GM12878 (cell line): ENCODE measurements at places on chromosomes 6 and 20. TPM values are rescaled to one million over a fixed set of nuclear protein-coding genes. Genes with fewer than 3 reads are reported as not detected.

DNA sequence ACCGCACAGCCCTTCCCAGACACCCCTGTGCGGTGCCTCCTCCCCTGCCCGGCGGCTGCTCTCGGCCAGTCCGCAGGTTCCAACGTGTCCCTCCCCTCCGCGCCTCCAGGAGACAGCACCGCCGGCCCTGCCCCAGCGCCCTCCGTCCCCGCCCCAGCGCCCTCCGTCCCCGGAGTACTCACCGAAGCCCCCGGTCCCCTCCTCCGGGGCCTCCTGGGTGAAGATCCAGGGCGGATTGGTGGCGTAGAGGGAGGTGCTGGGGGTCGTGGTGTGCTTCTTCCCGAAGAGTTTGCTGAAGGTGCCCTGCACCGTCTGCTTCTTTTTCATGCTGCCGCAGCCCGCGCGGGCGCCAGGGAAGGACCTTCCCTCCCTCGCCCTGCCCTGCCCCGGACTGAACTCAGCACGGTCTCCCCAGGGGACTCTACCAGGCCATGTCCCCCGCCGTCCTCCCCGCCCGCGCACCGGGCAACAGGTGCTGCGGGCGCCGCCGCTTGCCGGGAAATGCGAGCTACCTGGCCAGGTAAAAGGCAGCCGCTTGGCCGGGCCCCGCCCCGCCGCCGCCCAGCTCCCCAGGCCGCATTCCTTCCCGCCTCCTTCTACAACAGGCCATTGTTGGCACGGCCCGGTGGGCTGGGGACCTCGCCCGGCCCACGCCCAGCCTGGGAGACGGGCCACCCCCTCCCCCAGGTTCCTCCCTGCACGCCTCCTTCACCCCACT, at the start of gene C6orf132:
C6orf132 (minus strand) TSS at position 503 of the 718 bp plus-strand sequence; CDS start at position 327, 176 bp downstream.
- H3K36me3 ChIP-seq: no peaks in the 10 kb centered on the region
- H3K4me1 ChIP-seq: no peaks in the 10 kb centered on the region
- H3K27ac ChIP-seq: no peak within 1 kb of the TSS
- no peak within 1 kb of the TSS for H3K4me3 ChIP-seq
- peaks cover 3% of the 10 kb centered on the region for H3K27me3 ChIP-seq

DNA sequence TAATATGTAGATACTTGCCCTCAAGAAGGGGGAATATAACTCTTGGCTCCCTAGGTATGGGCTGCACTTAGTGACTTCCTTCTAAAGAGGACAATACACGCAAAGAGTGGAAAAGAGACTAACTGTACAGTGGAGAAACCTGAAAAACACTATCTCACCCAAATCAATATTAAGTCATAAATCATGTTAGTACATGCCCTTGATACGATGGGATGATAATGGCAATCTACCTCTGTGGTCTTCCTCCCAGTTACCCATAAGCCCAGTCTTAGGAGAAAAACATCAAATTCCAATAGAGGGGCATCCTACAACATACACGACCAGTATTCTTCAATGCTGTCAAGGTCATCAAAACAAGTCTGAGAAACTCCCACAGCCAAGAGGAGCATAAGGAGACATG, 1.3 kb downstream of the TRIM26 start:
- peaks cover 13% of the 10 kb centered on the region for H3K36me3 ChIP-seq
- H3K27ac ChIP-seq: peak overlapping the region; percentile 97
- H3K27me3 ChIP-seq: no peaks in the 10 kb centered on the region
- H3K4me3 ChIP-seq: peak overlapping the region; percentile 78
- no peak for DNase-seq

Gene LY6G5B
- 11.1 and 16.5 TPM in 2 replicates for total RNA-seq

Gene GABBR1
- total RNA-seq: 5.2 and 5.3 TPM in 2 replicates

GRCh38 chr6:88665131-88665530, 298.3 kb downstream of the RNGTT start:
- peaks cover 17% of the 10 kb centered on the region for H3K4me1 ChIP-seq
- no peaks in the 10 kb centered on the region for H3K27me3 ChIP-seq
- peaks cover 7% of the 10 kb centered on the region; the same call in 1 of the 2 replicates for H3K36me3 ChIP-seq
- DNase-seq: no peak
- H3K27ac ChIP-seq: no peak overlapping the region

- H3K36me3 ChIP-seq: no peaks in the 10 kb centered on the region
- H3K27ac ChIP-seq: no peak overlapping the region
- H3K4me3 ChIP-seq: no peak overlapping the region
- DNase-seq: no peak
- H3K4me1 ChIP-seq: no peaks in the 10 kb centered on the region
Observed at GRCh38 chr6:142318714-142319113, 16.9 kb downstream of the ADGRG6 start.

Gene AIF1
- 91.0 and 107 TPM in 2 replicates for total RNA-seq

DNA sequence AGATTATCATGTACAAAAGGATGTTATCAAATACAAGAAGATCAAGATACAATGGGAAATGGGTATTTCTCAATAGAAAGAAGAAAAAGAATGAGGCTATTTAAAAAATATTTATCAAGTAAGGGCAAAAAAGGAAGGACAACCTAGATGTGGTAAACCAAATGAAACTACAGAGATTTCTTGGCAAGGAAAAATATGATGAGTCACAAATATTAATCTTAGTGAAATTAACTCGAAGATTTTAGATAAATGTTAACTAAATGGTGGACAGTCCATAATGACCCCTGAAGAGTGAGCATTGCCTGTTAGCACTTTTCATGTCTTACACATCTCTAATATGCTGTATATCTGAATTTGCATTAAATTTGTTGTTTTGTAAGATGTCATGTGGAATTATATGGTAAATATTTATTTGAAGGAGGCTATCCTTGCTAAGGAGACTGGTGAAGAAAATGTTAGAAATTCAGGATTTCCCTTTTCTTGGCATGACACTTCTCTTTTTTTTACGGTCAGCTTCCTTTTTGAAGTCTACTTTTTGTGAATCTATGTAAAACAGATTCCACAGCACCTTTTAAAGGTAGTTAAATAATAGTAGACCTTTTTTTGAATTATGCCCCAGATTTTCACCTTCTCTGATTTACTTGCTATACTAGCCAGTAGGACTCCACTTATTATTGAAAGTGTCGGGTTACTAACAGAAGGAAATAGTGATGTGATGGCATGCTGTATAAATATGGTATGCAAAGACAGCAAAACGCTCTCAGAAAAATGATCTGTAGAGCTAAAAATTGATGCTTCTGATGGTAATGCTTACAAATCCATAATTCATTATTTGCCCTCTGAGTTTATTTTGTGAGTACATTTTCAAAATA, 120.5 kb downstream of the HIVEP1 start:
- H3K36me3 ChIP-seq: peaks cover 15% of the 10 kb centered on the region
- peaks cover 11% of the 10 kb centered on the region; the same call in 1 of the 2 replicates for H3K4me1 ChIP-seq
- no peak for DNase-seq
- H3K27me3 ChIP-seq: no peaks in the 10 kb centered on the region

GRCh38 chr6:24060982-24061754, 64.8 kb upstream of the NRSN1 start:
- no peak overlapping the region for H3K4me3 ChIP-seq
- peak overlapping the region; percentile 39; the same call in 1 of the 2 replicates for H3K27ac ChIP-seq
- H3K36me3 ChIP-seq: no peaks in the 10 kb centered on the region
- H3K27me3 ChIP-seq: no peaks in the 10 kb centered on the region
- peak; percentile 63 for DNase-seq
- peaks cover 5% of the 10 kb centered on the region; the same call in 1 of the 2 replicates for H3K4me1 ChIP-seq

- H3K36me3 ChIP-seq: no peaks in the 10 kb centered on the region
- H3K4me1 ChIP-seq: no peaks in the 10 kb centered on the region
- H3K27ac ChIP-seq: no peak overlapping the region
- H3K4me3 ChIP-seq: no peak overlapping the region
Observed at GRCh38 chr6:46605091-46605797, 47.4 kb downstream of the CYP39A1 start.

DNA sequence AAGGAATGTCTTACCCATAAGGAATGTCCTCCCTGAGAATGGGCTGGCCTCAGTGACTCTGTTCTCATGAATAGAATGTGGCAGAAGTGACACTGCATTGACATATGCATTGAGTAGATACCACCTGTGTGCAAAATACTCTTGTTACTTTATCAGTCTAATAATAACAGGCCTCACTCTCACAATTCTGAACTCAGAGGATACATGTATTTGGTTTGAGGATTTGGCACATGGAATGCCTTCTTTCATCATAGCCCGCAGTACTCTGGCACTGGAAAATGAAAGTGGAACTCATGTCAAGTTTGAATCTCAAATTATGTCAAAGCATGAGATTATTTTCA, 52.9 kb upstream of the PLCB4 start:
- H3K36me3 ChIP-seq: no peaks in the 10 kb centered on the region
- no peaks in the 10 kb centered on the region for H3K27me3 ChIP-seq
- no peak overlapping the region for H3K27ac ChIP-seq
- no peak for DNase-seq
- no peaks in the 10 kb centered on the region for H3K4me1 ChIP-seq

GRCh38 chr6:127079681-127080080, 38.8 kb upstream of the RSPO3 start:
- no peak overlapping the region for H3K4me3 ChIP-seq
- DNase-seq: no peak
- H3K36me3 ChIP-seq: no peaks in the 10 kb centered on the region

DNA sequence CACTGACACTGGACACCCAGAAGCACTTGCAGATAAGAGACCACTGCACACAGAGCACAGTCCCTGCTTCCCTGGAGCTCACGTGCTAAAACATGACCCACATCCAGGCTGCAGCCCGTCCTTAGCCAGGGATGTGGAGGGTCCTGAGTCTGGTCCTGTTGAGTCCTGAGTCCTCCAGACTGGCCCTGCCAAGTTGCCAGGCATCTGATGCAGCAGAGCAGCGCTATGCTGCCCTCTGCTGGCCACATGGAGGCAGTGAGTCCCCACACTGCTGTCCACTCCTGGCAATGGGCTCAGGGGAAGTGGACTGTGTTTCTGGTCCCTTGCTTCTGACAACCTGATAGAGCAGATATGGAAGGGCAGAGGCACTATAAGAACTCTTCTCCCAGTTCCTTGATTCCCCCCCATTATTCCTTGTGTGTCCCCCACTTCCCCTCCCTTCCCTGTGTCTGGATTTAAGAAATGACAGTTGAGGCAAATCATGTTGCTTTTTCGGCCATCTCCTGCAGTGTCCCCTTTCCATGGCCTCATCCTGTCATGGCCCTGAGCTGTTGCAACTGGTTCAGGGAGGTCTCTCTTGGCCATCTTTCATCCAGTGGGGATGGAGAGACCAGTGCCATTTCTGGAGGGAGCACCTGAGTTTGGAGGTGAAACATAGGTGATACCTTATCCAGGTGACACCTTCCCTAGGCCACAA, 86.0 kb downstream of the DHX35 start:
- H3K27ac ChIP-seq: no peak overlapping the region
- H3K4me1 ChIP-seq: peaks cover 4% of the 10 kb centered on the region; the same call in 1 of the 2 replicates

- no peaks in the 10 kb centered on the region for H3K4me1 ChIP-seq
- no peak overlapping the region for H3K27ac ChIP-seq
- H3K36me3 ChIP-seq: no peaks in the 10 kb centered on the region
- DNase-seq: no peak
Observed at GRCh38 chr6:127737768-127738167, 160.8 kb downstream of the C6orf58 start.

- H3K27me3 ChIP-seq: no peaks in the 10 kb centered on the region
- H3K27ac ChIP-seq: peak overlapping the region; percentile 88
- no peak overlapping the region for H3K4me3 ChIP-seq
- peaks cover 19% of the 10 kb centered on the region for H3K4me1 ChIP-seq
Observed at GRCh38 chr6:135002974-135003703, 51.5 kb downstream of the HBS1L start.

DNA sequence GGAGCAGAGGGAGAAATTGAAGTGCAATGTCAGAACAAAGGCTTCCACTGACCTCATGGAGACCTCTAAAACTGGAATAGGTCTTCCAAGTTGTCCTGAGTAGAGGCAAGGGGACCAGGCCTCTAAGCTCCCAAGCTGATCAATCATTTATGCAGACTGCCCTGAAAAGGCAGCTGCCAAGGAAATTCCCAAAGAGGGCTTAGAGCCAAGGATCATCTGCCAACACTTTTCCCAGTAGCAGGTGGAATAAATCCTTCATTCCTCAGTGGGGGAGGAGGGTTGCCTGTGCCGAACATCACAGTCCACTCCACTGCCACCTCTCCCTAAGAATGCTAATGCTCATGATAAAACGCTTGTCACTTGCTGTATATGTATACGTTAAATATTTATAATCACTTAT, 29.3 kb upstream of the RALY start:
- no peaks in the 10 kb centered on the region; the same call in 1 of the 2 replicates for H3K27me3 ChIP-seq
- H3K4me1 ChIP-seq: no peaks in the 10 kb centered on the region
- no peak overlapping the region for H3K4me3 ChIP-seq
- no peaks in the 10 kb centered on the region for H3K36me3 ChIP-seq
